ENCODE measurements at places on chromosomes 12 and 14.

- no peak for DNase-seq
These were observed 5.4 kb downstream of the SOS2 start for GRCh38 chr14:50225974-50226297.

DNA sequence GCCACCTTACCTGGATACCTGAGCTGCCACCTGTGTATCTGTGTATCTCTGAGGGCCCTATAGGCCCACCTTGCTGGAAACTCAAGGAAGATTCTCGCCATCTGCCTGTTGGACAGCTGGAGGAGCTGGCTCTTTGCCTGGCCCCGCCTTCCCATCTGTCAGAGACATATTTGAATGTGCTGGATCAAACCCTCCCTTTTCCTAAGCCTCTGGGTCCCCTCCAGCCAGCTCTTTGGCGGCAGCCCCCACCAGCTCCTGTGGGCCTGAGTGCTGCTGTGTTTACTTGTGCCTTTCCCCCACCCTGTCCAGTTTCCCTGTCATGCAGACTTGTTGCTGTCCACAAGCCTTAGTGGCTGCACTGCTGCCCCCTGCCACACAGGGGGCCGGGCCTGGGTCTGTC lies 55.9 kb upstream of the SRSF5 start:
- no peak for DNase-seq

- DNase-seq: no peak
These were observed 51.0 kb downstream of the SLC8A3 start for GRCh38 chr14:70137788-70138187.

DNA sequence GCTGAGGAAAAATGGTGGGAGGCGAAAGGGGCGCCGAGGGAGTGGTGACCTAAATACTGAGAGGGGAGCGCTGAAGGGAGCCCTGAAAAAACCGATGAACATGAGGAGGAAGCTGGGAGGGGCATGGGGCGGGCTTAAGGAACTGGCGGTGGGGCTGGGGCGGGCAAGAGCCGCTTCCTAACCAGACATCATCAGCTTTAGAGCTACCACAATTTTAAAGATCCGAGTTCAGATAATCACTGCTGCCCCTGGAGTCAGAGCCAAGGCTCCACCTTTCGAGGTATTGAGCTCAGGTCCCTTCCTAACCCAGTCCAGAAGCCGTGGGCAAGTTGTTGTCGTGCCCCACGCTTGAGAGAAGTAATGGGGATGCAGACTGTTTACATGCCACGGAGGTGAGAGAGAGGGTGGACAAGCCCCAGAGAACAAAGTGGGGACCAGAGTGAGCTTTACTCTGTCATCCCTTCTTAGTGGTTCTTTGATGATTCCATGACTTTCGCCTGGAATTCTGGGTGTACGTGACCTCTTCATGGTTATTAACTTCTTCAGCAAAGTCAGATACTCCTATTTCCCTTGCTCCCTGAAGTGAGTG lies 393 bp downstream of the ORMDL2 start:
- DNase-seq: no peak

DNA sequence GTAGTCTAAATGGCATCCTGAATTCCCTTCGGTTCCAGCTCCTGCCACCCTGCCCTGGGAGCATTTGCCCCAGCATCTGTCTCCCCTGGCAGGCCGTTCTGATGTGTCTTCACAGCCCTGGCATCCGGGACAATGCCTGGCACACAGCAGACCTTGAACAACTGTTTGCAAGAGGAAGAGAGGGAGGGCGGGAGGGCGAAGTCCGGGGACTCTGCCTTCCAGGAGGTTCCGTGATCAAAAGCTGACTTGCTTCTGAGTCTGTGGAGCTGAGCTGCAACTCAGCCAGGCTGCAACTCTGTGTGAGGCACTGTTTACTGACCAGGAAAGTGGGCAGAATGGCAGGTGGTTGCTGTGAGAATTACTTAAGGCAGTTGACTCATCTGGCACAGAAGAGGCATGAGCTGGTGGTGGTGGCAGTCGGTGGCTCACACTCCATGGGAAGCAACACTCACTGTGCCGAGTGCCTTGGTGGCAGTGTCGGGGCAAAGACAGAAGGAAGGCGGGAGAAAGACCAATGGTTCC lies 61.1 kb upstream of the DLK1 start:
- DNase-seq: no peak

GRCh38 chr14:44494137-44494536 lies 12.9 kb downstream of the FSCB start:
- DNase-seq: no peak

GRCh38 chr12:9864913-9865675 lies 4.1 kb downstream of the CLEC2B start:
- no peak for DNase-seq

DNA sequence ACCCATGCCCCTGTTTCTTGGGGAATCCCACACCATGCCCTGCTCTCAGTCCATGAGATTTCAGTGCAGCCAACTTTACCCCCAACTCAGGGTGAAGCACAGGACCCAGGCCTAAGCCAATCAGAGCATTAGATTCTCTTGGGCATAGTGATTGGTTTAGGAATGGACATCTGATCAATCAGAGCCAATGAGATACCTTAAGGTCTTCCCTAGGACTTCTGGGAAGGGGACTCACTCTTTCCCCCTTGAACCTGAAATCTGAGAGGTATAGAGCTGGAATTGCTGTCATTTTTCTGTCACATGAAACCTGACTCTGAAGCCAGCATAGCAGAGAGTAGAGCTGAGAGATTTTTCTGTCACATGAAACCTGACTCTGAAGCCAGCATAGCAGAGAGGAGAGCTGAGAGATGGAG lies 127.1 kb downstream of the ZFP36L1 start:
- no peak for DNase-seq

DNA sequence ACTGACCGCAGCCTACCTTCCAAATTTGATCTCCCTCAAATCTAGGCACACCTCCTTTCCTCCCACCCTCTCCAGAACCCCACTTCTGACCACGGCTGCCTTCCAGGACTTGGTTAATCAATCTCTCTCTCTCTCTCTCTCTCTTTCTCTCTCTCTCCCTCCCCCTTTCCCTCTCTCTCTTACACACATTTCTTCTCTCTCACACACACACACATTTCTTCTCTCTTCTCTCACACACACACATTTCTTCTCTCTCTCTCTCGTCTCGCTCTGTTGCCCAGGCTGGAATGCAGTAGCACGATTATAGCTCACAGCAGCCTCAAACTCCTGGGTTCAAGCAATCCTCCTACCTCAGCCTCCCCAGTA lies 521 bp upstream of the GMFB start:
- DNase-seq: no peak

GRCh38 chr14:48052973-48053372 lies 377.6 kb upstream of the MDGA2 start:
- DNase-seq: no peak

GRCh38 chr12:131854861-131855476 lies 26.8 kb downstream of the MMP17 start:
- DNase-seq: no peak

- no peak for DNase-seq
These were observed 32.9 kb downstream of the SOS2 start for GRCh38 chr14:50198499-50198898.

DNA sequence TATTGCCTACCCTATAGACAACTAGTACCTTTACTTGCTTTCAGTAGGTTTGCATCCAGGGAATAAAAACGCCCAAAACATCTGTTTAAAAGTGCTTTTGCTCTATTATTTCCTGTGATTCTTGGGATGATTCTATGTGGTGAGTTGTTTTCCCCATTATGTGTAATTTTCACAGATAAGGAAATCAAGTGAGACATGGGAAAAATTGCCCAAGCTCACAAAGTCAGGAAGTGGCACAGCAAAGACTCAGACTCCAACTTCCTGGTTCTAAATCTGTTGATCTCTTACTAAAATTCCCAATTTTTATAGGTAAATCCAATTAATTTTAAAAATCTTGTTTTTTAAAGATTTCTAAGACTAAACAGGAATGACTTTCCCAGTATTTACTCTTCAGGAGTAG lies 39.0 kb downstream of the NID2 start:
- DNase-seq: no peak

DNA sequence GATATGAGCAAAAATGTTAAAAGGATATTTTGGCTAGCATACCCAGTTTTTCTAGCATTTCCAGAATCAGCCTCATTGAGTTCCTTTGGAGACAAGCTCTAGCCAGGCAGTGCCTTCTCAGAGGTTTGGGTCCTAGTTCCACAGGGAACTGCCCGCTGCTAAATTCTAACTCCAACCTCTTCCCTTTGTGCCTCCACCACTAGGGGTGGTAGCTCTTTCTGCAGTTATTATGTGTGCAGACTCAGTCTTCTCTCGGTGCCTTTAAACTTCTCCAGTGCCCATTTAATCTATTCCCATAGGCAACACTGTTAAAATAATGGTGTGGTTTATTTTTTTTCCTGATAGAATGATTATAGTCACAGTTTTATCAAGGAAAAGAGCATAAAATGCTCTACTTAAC lies 21.5 kb upstream of the SLC25A3 start:
- DNase-seq: no peak

- no peak for DNase-seq
These were observed 127.3 kb upstream of the CCND2 start for GRCh38 chr12:4145990-4146859.

- DNase-seq: peak; percentile 62
These were observed 24.0 kb upstream of the MDM1 start for GRCh38 chr12:68356060-68356695.

GRCh38 chr14:97164021-97164420 lies 366.8 kb downstream of the VRK1 start:
- DNase-seq: no peak

DNA sequence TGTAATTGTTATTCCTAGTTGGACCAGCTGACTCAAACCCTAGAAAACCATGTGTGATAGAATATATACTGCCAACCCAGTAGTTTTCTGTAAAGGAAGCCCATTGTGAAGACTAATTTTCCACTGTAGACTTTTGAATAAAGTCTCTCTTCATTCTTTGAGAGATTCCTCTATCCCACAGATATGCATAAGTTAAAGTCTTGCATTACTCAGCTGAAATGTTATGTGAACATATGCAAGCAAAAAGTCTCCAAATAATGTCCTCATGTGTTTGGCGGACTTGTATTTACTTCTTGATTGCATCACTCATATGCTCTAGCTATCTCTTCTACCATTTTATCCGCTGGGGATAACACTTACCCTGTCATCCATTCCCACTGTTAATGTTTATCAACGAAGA lies 35.1 kb upstream of the OTOGL start:
- DNase-seq: no peak

- DNase-seq: no peak
These were observed 128.0 kb upstream of the RASSF8 start for GRCh38 chr12:25830456-25830855.

GRCh38 chr12:83040339-83040738 lies 353.6 kb downstream of the TMTC2 start:
- DNase-seq: no peak

GRCh38 chr12:106113824-106114446 lies 24.8 kb downstream of the NUAK1 start:
- DNase-seq: no peak
